ENCODE measurements at places on chromosomes 13 and 19.

DNA sequence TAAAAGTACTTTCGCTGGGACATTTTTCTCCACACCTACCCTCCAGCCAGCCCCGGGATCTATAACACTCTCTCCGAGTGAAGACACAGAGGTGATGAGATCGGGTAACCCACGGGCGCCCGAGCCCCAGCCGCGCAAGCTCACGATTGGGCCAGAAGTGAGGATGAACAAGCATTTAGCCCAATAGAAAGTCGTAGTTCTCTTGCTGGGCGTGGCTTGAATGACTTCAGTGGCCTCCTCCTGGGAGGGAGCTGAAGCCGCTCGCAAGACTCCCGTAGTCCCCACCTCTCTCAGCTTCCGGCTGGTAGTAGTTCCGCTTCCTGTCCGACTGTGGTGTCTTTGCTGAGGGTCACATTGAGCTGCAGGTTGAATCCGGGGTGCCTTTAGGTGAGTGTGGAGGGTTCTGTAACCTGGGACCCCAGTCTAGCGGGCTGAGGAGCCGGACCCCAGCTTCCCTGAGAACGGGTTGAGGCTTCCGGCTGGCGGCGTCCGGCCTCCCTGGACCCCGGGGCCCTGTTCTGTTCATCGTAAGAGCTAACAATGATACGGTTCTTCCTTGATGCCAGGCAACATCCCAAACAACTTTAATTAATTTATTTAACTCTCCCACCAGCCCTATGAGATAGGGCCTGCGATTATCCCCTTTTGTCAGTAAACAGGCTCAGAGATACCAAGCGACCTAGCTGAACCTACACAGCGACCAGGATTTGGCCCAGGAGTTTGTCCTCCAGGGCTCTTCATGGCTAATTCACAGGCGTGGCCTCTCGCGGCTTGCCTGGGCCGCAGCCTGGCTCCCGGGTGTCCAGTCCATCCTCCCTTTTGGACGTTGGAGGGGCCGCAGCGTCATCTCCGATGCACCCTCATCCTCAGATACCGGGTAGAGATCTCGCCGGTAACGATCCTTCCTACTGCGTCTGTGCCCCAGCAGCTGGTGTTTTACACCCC is at the start of gene COX6B1:
COX6B1 (plus strand) TSS at position 307 of the 945 bp plus-strand sequence. CDS start 2,921 bp downstream, outside the sequence.
- DNase-seq, result peak; percentile 96

- no peak for DNase-seq
Observed at GRCh38 chr13:72144636-72145035, 277.6 kb upstream of the DACH1 start.

DNA sequence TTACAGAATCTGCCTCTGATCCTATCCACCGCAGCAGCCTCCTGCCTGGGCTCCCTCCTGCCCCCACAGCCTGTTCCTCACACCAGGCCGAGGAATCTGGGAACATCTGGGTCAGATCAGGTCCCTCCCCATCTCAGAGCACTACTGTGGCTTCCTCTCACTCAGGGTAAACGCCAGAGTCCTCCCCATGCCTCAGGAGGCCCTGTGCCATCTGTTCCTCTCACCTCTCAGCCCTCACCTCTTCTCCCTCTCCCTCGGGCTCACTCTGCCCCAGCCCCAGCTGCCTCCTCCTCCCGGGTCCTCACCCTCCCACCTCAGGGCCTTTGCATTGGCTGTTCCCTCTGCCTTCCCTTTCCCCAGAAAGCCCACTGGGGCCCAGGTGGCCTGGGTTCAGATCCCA is 18.2 kb downstream of the FCGBP start:
- no peak for DNase-seq

- DNase-seq, result no peak
Observed at GRCh38 chr19:3374369-3375112, 8.2 kb downstream of the NFIC start.

DNA sequence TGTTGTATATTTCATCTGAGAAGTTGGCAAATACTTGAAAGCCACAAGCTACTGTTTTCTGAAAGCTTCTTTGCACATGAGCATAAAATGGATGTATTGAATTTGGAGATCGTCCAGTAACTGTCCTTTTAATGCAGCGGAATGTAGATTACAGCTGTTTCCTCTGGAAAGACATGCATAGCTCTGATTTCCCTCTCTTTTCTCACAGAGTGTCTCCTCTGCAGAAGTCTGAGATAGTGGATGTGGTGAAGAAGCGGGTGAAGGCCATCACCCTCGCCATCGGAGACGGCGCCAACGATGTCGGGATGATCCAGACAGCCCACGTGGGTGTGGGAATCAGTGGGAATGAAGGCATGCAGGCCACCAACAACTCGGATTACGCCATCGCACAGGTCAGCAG is 283.0 kb downstream of the SHISA2 start:
- no peak for DNase-seq

DNA sequence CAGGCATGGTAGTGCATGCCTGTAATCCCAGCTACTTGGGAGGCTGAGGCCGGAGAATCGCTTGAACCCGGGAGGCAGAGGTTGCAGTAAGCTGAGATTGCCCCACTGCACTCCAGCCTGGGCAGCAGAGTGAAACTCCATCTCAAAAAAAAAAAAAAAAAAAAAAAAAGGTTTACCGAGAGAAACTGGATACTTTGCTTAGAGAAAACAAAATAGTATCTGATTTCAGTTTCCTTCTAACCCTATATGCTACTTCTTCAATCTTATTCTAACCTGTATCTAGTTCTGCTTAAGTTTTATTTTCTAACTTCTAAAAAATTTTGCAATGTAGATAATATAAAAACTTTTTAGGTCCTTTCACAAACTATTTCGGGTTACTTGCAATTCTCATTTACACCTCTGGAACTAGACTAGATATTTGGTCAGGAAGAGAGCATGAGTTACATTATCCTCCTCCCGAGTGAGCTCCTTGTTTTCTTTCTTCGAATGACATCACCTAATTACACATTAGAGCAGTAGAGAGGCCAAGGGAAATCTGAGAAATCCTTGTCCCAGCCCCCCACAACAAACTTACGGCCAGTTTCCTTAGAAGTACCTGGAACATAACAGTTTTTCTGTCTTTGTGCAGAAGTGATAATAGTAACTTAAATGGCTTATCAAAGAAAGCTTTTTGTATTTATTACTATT is 128.9 kb downstream of the B3GLCT start:
- DNase-seq, result peak; percentile 14

GRCh38 chr19:3278294-3278693 is 53.8 kb downstream of the CELF5 start:
- no peak for DNase-seq

Data from IMR-90 (cell line).